ENCODE measurements at places on chromosomes 3 and 15.

DNA sequence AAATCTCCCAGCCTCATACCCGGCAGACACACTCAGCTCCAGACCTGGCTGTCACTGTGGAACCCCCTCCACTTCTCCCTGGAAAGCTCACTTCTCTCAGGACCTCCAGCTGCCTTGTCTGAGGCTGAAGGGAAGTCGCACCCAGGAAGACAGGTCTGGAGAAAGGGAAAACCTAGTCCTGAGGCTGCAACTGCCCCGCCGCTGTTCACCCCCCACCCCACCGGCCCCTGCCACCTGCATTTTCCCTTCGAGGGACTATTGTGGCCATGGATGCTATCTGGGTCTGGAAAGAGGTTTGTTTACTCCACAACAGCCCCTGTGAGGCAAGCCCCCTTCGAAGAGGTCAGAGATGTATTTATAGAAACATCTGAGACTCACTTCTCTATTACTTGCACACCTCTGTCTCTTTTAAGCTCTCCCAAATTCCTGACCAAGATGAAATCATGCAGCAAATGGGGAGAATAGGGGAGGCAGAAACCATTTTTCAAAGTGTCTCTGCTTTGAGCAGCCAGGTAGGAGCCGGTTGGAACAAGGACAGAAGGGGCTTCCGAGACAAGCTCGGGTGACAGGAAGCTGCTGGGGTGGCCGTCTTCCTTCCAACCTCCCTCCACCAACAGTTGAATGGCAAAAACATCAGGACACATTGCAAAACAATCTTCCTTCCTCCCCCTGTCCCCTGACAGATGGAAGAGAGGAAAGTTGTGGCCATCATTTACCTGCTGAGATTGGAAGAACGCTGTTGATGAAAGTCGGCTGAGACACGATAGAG is 518 bp downstream of the COLQ start:
- DNase-seq: no peak

GRCh38 chr15:88986949-88987590 is 73.9 kb upstream of the MFGE8 start:
- DNase-seq: no peak

DNA sequence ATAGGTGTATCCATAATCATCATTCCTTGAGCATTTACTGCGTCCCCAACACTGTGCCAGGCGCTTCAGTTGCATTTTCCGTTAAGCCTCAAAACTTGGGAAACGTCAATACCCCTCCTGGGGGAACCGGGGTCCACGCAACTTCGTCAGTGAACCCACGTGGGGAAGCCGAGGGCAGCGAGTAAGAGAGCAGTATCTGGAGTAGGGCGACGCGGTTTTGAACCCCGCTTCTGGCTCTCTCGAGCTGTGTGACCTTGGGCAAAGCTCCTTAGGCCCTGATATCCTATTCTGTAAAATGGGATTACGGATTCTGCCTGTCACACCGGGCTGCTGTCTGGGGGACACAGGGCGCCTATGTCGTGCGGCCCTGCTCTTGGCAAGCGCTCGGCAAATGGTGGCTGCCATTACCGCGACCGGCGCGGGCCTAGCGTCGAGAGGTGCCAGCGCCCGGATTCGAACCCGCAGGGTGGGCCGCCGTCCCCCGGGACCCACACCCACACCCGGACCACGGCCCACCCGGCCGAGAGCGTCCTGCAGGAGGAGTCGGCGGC is 590 bp downstream of the POLG start:
- peak; percentile 45 for DNase-seq

DNA sequence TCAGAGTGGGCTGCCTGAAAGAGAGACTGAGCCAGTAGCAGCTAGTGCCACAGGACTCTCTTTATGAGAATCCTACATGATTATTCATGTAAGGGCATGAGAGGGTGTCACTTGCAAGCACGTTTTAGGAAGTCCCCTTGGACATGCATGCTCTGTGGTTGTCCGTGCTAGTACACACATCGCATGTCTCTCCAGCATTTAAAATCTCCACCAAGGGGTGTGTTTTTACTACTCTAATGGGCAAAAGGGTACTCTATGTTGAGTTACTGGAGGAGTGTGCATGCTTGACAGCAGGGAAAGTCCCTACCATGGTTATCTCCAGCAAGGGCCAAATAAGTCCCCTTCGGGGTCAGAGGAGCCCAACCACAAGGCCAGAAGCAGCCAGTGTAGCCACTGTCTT is 70.7 kb downstream of the DCLK3 start:
- no peak for DNase-seq

DNA sequence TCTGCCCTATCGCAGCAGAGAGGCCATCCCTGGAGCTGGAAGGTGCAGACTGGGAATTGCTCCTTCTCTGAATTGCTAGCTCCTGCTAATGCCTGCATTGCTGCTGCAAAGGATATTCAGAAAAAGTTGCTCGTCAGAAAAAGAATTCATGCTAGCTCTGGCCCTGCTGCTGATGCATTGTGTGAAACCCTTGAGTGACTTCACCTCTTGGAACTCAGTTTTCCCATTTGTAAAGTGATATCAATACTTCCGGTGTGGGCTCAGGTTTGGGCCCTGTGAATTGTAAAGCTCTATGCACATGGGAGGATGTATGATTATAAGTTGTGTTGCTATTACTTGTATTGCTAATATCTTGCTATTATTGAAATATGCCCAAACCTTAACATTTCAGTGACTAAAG is 11.4 kb downstream of the SQOR start:
- no peak for DNase-seq
